ENCODE measurements at places on chromosomes 7 and 10.

- no peak for DNase-seq
Observed at GRCh38 chr7:22821702-22822485, 755 bp downstream of the TOMM7 start.

DNA sequence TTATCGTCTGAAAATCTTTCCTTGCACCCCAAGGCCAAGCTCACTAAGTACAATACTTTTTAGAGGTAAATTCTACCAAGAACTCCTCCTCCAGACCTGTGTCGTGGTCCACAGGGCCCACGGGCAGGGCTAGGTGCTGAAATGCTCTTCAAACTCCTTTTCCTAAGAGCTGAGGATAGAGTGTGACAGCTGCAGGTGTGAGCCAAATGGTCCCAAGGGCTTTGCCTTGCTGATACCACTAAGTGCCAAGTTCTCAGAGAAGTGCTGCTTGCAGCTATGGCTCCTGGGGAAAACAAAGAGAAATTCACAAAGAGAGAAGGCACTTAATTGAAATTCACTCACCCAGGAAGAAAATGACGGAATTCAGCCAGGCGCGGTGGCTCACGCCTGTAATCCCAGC, 868.9 kb upstream of the AUTS2 start:
- no peak for DNase-seq

GRCh38 chr7:142808461-142808801, 37.7 kb downstream of the PRSS2 start:
- no peak for DNase-seq

- no peak for DNase-seq
Observed at GRCh38 chr7:57204411-57204811, 72.2 kb upstream of the ZNF479 start.

GRCh38 chr7:106063692-106064091, 48.4 kb downstream of the SYPL1 start:
- DNase-seq: no peak

DNA sequence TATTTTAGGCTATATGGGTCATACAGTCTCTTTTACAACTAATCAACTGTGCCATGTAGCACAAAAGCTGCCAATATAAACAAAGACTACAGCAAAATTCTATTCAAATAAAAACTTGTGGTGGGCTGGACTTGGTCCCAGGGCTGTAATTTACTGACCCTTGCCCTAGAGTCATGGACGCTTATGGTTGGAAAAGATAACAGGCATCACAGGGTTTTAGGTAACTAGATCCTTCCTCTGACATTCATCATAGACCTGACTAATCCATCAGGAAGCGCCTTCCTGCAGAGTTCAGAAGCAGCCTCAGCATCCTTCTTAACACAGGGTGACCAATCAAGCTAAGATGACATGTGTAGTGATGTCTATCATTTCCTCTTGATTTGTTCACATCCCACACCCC, 40.2 kb upstream of the GPAM start:
- DNase-seq: no peak

DNA sequence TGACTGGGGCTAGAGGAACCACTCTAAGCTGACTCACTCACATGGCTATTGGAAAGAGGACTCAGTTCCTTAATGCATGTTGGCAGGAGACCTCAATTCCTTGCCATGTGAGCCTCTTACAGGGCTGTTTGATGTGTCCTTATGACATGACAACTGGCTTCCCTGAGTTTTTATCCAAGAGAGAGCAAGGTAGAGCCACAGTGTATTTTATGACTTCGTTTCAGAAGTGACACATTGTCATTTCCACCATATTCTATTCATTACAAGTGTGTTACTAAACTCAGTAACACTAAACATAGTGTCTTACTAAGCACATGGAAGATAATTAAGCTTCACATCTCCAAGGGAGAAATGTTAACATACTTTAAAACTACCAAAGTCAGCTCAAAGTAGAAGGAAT, 98.2 kb downstream of the ZNF777 start:
- no peak for DNase-seq

Data from activated CD4-positive, alpha-beta T cell treated with anti-CD3 and anti-CD28 coated beads, Interleukin-2, amount 50 U/mL, for 24 hours (primary cell).